ENCODE measurements at places on chromosomes 2 and 18.

GRCh38 chr2:215272918-215273317 lies 38.9 kb upstream of the ATIC start:
- DNase-seq: no peak

- no peak for DNase-seq
These were observed 45.3 kb upstream of the STAT1 start for GRCh38 chr2:191059308-191059707.

DNA sequence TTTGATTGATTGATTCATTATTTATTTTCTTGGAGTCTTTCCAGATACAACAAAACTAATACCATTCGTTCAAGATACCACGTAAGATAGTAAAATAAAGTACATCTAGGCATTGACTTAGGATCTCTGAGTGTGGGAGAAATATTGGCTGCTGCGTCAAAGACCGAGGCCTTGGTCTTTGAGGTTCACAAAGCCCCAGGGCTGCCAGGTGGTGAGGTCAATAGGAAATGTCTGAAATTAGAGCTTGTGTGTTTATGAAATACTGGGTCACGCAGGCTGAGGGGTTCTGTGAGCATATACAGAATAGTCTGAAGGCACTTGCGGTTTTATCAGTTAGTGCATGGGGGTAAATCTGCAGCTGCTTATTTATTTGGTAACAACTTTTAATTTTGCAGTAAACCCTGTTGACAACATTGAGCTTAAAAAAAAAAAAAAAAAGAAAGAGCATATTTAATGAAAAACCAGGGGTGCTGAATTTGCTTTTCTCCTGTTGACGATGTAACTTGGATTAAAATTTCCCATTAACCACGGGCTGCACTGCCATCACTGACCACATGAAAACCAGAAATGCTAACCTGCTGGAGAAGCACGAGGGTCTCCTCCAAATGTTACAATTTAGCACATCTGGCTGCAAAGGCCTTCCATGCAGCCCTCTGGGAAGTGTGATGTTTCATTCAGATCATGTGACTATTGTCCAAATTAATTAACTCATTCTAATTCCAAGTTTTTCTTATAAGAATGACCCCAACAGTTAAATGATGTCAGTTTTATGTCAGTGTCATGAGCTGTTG lies 27.1 kb upstream of the SERPINB12 start:
- no peak for DNase-seq

GRCh38 chr2:134718817-134719814 lies at the start of gene TMEM163:
Gene TMEM163 (minus strand): TSS chr2:134719000.
- DNase-seq: no peak

DNA sequence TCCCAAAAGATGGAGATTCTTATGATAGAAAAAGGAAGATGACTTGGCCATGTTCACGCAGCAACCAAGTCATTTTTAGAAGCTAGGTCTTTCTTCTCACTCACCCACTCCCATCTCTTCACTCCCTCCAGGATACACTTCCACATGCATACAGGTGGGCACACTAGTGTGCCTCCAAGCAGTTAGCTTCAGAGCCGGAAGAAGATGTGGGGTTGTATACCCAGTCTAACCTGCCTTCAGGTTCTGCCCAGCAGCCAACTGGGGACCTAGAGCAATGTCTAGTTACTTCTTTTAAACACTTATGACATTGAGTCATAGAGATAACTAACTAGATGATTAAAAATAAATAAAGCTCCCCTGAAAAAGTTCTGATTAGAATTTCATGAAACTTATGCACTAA lies 21.8 kb upstream of the TANK start:
- DNase-seq: no peak

Data from kidney capillary endothelial cell (primary cell).